A172 (cell line): ENCODE measurements at places on chromosomes 16 and 17. TPM values are rescaled to one million over a fixed set of nuclear protein-coding genes. Genes with fewer than 3 reads are reported as not detected.

DNA sequence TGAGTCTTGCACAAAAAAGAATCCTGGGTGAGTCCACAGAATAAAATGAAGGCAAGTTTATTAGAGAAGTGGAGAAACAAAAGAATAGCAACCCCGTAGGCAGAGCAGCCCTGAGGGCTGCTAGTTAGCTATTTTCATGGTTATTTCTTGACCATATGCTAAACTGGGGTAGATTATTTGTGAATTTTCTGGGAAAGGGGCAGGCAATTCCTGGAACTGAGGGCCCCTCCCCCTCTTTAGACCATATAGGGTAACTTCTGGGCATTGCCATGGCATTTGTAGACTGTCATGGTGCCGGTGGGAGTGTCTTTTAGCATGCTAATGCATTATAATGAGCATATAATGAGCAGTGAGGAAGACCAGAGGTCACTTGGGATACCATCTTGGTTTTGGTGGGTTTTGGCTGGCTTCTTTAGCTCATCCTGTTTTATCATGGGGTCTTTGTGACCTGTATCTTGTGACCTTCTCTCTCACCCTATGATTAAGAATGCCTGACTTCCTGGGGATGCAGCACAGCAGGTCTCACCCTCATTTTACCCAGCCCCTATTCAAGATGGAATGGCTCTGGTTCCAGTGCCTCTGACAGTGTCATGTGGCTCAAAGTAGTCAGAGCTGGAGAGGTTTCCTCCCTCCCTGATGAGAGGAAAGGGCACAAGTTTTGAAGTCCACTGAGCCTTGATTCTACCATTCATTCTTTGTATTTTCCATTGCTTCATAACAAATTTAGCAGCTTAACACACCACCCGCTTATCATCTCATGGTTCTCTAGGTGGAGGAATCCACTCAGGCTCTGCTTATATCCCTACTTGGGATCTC lies 55.7 kb upstream of the LGALS9 start:
- DNase-seq, result no peak

GRCh38 chr17:14749269-14749668 lies 448.4 kb downstream of the HS3ST3B1 start:
- no peak for DNase-seq

DNA sequence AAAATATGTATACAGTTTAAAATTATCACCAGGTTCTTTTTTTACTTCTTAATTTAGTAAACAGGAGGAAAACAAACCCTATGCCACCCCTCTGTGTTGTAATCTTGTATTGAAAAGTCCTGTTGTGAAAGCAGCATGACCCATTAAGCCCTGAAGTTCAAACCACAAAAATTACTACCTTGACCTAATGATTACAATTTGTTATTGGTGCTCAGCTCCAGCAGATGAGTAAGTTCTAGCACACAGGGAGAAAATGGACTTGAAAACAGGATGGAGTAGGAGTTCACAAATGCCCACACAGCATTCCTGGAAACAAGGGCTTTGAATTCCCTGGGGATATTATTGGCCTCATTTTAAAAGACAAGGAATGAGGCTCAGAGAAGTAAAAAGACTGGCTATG lies 505.8 kb upstream of the ERCC4 start:
- DNase-seq, result no peak

GRCh38 chr16:10521681-10522274 lies 58.6 kb downstream of the EMP2 start:
- DNase-seq, result peak; percentile 66

DNA sequence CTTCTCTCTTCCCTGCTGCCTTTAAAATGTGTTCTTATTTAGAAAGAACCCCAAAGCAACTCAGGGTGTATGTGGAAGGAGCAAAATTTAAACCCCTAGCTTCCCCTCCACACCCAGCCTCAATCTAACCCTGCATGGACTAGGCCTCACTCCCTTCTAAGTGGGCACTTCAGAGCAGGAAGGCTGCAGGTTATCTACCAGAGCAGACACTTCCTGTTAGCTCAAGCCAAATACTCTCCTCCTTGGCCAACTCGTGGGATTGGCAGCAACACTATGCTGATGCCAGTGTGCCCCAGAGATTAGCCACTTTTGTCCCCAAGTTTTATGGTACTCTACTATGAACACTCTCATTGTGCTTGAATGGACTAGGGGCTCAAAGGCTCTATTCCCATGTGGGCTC lies 35.6 kb downstream of the CCDC42 start:
- no peak for DNase-seq

- DNase-seq, result no peak
These were observed 116.3 kb downstream of the USP22 start for GRCh38 chr17:20926532-20926931.

- no peak for DNase-seq
These were observed 27.0 kb upstream of the SMURF2 start for GRCh38 chr17:64689106-64689505.

DNA sequence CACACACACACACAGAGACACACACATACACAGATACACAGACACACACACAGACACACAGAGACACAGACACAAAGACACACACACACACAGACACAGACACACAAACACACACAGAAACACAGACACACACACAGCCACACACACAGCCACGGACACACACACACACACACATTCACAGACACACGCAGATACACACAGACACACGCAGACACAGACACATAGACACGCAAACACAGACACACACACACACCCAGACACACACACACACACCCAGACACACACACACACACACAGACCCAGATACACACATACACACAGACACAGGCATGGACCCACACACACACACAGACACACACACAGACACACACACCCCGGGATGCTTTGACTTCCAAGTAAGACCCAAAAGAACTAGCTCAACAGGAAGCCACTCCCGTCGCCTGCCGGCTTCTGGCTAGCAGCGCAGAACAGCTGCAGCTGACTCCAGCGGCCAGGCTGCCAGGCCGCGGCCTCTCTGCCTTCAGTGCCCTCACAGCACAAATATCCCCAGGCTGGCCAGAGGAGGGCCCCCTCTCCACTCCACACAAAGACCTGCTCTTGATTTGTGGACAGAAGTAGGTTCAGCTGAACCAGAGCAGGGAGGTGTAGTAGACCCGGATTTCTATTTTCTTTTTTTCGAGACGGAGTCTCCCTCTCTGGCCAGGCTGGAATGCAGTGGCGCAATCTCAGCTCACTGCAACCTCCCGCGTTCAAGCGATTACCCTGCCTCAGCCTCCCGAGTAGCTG lies 6.0 kb upstream of the CHRNE start:
- peak; percentile 91 for DNase-seq

DNA sequence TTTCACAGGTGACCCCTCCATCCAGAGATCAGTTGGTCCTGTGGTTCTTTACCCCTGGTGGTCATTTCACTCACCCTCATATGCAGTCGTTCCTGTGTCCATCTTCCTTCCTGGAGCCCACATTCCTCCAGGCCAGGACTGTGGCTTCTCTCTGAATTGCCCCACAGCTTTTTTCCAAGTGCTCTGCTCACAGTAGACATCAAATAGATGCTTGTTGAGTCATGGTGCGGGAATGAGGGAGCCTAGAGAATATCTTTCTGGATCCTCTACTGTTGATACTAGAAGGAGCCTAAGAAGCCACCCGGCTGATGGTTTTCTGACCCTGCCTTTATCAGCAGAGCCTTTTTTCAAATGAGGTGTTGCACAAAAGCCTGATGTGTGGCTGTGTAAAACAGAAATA lies 10.4 kb downstream of the USB1 start:
- DNase-seq, result peak; percentile 78

DNA sequence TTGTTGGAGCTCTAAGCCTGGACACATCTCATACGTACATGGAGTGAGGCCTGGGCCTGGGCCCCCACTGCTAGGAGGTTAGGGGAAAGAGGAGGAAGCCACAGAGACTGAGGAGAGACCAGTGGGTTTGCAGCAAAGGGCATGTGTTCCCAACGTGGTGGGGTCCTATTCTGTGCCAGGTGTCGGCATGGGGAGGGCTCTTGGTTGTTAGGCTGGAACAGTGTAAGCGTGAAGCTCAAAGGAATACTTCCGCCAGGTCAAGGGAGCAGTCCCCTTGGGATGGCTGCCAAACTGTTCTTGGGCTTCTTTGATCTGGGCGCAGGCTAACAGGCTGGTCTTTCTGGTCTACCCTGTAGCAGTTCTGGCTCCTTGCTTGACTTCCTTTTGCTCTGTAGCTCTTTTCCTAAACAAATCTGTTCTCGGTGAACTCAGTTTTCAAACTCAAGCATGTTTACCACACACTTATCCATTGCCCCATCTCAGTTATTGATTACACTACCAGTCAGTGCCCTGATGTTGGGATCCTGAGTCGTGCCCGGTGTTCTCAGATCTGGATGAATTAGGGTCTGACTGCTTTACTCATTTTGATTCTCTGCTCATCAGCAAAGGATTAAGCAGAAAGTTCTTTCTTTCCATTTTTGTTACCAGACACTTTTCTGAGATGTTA lies 36.4 kb downstream of the GPT2 start:
- DNase-seq, result no peak

DNA sequence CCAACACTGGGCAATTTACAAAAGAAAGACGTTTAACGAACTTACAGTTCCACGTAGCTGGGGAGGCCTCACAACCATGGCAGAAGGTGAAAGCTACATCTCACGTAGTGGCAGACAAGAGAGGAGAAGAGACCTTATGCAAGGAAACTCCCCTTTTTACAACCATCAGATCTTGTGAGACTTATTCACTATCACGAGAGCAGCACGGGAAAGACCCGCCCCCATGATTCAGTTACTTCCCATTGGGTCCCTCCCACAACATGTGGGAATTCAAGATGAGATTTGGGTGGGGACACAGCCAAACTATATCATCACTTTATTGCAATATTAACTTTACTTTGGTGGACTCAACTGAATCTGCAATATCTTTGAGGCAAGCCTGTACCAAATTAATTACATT lies 11.9 kb upstream of the ENGASE start:
- DNase-seq, result peak; percentile 27

DNA sequence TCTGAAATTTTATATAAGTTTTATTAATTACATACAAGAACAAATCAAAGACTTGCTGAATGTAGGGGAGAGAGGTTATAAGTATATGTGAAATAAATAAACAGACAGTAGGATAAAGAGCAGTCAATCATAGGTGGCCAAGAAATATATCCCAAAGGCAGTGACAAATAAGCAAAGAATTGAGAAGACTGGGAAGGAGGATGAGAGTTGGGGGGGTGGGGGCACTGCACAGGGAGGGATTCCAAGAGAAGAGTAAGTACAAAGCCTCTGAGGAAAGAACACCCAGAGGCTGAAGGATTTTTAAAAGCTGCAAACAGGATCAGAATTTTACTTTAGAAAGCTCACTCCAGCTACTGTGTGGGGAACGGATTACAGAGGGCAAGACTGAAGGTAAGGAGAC lies 2.8 kb downstream of the PELP1 start:
- DNase-seq, result no peak

DNA sequence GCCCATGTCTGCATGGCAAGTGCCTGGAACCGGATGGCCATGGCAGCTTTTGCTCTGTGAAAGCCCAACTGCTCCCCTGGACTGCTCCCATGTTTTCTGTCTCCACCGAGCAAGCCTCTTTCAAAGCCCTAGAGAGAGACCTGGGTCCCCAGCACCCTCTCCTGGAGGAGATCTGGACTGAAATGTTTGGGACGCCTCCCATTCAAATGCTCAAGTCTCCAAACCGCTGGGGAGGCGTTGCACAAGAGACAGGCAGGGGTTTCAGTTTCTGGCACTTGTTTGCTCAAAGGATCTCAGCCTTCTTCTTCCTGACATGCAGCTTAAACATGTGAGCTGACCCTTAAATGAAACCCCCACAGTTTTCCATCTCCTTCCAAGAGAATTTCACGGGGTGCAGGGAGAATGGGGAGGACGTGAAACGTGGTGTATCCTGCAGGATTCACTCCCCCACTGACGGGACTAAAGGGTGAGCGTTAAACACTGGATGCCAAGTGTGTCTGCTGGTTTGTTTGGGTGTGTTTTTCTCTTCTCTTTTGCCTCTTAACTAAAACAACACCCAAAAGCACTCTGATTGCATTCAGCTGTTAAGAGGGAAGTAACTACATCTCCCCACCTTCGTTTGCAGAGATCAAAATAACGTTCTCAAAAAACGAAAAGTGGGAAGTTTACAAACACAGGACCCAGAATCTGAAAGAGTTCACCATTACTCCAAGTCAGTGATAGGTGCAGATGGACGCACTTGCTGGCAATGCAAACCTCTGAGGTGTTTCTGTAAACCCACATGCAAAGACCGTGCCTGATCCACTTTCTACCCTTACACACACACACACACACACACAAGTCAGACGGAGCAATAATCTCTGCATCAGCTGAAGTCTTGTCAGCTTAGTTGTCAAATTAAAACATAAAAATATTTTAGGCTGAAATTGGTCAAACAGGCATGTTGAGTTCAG lies 256.9 kb downstream of the C16orf95 start:
- DNase-seq, result peak; percentile 58

- peak; percentile 14 for DNase-seq
These were observed 482.6 kb downstream of the NPIPA7 start for GRCh38 chr16:16861546-16861945.

- peak; percentile 46 for DNase-seq
These were observed 28.9 kb downstream of the CPSF4L start for GRCh38 chr17:73232587-73233373.

DNA sequence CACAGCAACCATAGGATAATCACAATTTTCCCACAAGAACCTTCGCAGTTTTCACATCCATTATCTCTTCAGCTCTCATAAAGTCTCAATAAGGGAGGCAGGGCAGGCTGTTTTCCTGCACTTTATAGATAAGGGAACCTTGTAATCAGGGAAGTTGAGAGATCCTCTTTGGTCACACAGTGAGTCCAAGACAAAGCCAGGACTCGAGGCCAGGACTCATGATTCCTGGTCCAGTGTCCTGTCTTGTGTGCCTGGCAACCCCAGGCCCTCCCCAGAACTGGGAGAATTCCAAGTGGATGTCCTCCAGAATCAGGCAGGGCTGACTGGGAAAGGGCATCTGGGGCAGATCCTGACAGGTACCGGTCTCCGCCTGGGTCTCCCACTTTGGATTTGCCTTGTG lies 23.1 kb upstream of the PHF12 start:
- DNase-seq, result no peak

DNA sequence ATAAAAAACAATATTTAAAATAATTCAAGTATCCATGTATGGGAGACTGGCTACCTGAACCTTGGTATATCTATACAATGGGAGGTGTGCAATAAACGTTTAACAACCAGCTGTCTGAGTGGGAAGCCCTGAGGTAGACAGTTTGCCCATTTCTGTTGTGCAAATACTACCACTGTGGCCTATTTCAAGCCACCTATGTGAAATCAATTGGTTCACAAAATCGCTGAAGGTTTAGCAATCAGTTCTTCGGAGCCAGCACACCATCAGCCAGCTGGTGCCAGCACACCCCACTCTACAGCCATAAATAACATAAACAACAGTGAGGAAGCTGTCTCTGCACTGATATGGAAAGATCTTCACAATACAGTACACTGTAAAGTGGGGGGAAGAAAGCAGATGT lies 46.7 kb upstream of the KDM8 start:
- no peak for DNase-seq

- DNase-seq, result peak; percentile 70
These were observed 26.5 kb upstream of the NF1 start for GRCh38 chr17:31068291-31068690.

The TPPP3 gene
- 0.31 TPM in 1 of 2 replicates, not detected in the other for total RNA-seq

The KREMEN2 gene
- 1.7 and 3.5 TPM in 2 replicates for total RNA-seq

The P2RX1 gene
- total RNA-seq, result 0.67 and 1.2 TPM in 2 replicates

The NFATC3 gene
- total RNA-seq, result 13.4 and 14.3 TPM in 2 replicates

The GEMIN4 gene
- 17.9 and 24.0 TPM in 2 replicates for total RNA-seq

The SPNS2 gene
- 28.3 and 28.5 TPM in 2 replicates for total RNA-seq

The FSCN2 gene
- 0.81 and 1.7 TPM in 2 replicates for total RNA-seq

The TMIGD1 gene
- not detected in 2 replicates for total RNA-seq

The SYNGR2 gene
- total RNA-seq, result 60.3 and 70.8 TPM in 2 replicates

The MARF1 gene
- total RNA-seq, result 6.4 and 8.9 TPM in 2 replicates

The CDRT15L2 gene
- not detected in 2 replicates for total RNA-seq

The NLRC3 gene
- total RNA-seq, result 0.03 TPM in 1 of 2 replicates, not detected in the other

The GP1BA gene
- total RNA-seq, result 0.17 TPM in 1 of 2 replicates, not detected in the other
